IPS DF 19.7 (cell line): ENCODE measurements at places on chromosomes 11 and 22.
A peak's percentile ranks its signal among the peaks of the same experiment; 100 is the strongest.

DNA sequence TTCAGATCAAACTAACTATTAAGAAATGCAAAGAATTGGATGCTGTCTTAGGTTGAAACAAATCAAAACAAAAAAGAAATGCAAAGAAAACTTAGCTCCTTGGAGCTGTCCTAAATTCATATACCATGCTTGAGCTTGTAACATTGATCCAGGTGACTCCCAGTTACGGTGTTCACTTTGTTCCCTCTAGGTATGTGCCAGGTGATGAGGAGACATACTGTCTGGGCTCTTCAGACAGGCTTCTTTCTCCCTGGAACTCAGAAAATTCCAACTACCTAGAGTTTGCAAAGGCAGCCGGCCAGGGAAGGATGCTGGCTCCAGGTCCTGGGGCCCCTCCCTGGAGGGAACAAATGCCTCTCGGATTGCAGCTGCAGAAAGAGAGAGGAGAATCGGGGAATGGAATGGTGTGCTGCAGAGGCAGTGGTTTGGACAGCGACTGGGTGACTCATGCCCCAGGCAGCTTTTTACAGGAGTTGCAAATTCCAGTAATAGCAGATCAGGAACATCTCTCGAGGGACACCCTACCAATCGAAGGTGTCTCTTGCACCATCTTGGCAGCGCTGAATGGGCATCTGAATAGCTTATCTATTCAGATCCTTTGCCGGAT is 12.3 kb upstream of the ASPHD2 start:
- peak; percentile 71 for DNase-seq

GRCh38 chr11:87401653-87402052 is 363.9 kb downstream of the TMEM135 start:
- DNase-seq: no peak

DNA sequence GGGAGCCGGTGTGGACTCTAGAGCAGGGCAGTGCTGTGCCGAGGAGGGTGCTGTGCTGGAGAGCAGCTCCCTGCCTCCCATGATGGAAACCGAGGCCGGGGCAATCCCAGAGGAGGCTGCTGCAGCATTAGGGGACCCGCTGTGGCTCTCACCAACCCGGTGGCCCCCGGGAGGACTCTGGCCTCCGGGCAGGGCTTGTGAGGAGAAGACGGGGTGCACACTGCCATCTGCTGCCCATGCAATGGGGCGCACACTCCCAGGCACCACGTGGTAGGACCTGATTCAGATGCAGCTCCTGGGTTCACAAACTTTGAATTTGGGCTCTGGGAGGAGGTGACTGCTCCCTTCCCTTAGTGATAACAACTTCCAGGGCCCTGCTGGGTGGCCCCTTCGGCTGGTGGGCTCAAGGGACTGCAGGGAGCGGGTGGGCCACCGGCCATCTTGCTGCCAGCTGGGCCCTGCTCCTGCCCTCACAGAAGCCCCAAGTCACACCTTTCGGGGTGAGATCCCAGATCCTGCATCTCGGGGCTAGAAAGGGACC is 93.8 kb upstream of the FGF3 start:
- no peak for DNase-seq

DNA sequence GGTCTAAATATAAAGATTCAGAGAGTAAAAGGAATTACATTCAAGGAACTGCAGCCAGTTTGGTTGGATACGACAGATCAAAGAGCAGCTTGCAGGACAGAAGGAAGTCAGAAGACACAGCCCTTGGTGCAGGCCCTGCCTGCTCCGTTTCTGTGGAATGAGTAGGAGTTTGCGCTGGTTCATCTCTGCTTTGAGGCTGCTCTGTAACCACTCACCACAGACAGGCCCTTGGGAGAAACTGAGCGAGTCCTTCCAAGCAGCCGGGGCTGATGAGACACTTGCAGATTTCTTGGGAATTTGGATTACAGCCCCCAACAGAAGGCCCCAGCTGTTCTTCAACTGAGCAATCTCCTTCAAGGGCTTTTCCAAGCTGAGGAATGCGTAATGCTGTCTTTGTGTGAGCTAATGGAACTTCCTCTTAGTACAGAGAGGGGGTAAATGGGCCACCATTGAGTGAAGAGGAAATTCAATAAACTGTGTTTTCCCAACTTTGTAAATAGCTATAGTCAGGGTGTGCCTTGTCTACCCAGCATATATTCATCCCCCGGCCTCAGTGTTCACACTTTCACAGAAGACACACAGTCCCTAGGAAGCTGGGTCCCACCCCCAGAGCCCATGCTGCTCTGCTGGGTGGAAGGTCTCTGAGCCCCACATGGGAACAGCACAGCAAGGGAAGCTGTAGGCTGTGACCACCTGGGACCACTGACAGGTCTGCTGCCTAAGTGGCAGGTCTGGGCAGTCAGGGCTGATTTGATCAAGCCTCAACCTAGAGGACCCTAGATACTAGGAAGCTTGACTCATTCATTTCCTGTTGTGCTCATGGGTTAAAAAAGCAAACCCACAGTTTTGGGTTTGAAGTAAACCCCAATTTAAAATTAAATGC is 16.6 kb downstream of the IL10RA start:
- DNase-seq: no peak

- DNase-seq: no peak
Measured at GRCh38 chr11:133821776-133822175, 23.5 kb downstream of the SPATA19 start.

DNA sequence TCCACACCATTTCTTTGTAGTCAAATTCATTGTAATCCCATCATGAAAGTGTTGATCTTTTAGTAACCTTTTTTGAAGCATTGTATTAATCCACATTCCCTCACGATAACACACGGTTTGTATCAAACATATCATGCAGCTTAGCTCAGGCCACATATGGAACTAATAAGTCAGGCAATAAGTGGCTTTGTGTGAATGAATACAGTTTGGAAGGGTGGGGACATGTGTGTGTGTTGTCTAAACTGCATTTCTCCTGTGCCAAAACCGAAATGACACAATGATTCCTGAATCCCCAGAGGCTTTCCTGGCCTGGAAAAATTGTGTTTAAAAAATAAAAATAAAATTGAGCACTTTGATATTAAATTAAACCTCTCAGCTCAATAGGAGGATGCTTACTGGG is 98.3 kb downstream of the WNT11 start:
- no peak for DNase-seq

GRCh38 chr11:66225066-66225465 is 43.4 kb upstream of the RAB1B start:
- no peak for DNase-seq

DNA sequence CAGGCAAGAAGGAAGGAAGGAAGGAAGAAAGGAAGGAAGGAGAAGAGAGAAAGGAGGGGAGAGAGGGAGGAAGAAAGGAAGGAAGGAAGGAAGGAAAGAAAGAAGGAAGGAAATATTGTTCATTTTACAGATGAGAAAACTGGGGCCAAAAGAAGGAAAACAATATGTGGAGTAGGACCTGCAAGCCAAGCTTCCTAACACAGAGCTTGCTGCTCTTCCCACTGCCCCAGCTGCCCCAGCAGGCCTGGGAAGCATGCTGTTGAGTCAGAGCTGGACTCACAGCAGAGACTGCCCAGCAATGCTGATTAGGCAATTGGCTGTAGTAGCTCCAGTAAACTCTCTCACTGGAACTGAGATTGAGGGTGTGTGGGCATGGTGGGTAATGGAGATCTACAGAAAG is 42.6 kb upstream of the SMCO4 start:
- no peak for DNase-seq

- DNase-seq: no peak
Measured at GRCh38 chr22:20245577-20246367, 22.3 kb downstream of the RTN4R start.

GRCh38 chr11:130645843-130646197 is 197.4 kb downstream of the ADAMTS15 start:
- DNase-seq: no peak

DNA sequence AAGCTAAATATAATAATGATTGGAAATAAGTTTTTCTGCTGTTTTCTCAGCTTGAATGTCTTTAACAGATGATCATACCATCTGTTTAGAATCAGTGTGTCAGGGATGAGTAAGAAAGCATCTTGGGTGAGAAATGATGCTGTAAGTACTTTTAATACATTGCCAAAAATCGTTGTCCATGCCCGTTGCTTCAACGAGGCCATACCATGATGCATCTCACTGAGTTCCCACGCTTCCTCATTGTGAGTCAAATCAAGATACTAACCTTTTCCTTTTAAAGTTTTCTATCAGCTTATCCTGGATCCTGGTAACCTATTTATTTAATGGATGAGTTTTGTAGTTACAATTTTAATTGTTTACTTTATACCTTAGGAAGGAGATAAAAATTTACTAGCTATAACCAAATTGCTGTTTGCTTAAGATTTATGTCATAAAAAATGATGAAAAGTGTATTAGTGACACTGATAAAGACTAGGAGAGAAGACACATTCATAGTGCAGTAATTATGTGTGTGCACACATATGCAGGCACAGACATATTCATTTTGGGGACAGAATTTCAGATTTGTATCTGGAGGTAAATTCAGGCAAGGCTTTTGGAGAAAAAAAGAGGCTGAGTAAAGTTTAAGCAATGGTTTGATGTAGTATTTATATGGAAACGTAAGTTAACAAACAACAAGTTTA is 154.8 kb downstream of the UVRAG start:
- no peak for DNase-seq

- no peak for DNase-seq
Measured at GRCh38 chr11:24297461-24297860, 199.4 kb upstream of the LUZP2 start.

DNA sequence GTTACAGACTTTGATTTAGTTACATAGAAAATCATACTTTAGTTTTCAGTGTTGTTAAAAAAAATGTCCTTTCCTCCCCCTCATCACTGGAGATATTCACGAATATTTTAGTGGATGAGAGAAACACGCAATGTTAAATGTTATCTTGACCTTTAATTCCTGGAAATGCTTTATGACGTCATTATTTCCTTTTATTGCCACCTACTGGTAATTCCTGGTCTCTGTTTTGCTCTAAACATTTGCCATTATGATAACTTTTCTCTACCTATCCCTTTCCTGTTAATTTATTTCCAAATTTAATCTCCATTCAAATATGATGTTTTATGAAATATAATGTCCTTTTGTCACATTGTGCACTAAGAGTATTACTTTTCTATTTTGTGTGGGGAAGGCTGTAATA is 770.6 kb downstream of the FAM181B start:
- no peak for DNase-seq

DNA sequence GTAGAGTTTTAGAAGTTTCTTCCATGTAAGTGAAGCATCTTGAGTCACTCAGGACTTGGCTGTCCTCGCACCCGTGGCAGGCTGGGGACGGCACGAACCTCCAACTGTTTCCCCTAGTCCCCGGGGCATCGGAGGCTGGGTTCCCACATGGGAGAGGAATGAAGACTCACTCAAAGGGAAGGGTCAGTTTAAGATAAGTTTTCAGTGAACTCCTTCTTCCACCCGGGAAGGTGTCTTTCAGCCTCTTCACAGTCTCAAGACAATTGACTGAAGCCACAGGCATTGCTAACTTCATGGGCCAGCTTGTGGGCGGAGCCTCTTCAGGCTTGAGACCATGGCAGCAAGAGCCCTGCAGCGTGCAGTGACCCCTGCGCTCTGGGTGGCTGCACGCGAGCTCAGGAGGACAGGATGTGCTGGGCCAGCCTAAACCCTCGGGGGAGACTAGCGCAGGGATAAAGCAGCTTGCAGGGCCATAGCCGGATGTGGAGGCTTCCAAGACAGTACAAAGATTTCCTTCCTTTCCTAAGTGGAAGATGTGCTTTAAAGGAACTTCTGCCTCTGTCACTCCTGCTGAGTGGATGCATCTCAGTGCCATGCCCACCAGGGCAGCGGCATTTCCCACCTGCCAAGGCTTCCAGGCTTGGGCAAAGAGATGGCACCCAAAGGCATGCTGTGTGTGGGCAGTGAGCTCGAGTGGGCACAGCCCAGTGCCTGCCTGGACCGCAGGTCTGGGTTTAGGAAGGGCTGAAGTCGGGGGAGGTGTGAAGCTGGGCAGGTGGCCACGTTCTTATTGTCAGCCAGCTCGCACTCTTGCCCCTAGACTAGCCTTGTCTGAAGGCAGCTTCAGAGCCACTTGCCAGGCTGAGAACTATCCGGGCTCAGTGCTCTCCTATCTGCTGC is 32.9 kb downstream of the PPIL2 start:
- no peak for DNase-seq

DNA sequence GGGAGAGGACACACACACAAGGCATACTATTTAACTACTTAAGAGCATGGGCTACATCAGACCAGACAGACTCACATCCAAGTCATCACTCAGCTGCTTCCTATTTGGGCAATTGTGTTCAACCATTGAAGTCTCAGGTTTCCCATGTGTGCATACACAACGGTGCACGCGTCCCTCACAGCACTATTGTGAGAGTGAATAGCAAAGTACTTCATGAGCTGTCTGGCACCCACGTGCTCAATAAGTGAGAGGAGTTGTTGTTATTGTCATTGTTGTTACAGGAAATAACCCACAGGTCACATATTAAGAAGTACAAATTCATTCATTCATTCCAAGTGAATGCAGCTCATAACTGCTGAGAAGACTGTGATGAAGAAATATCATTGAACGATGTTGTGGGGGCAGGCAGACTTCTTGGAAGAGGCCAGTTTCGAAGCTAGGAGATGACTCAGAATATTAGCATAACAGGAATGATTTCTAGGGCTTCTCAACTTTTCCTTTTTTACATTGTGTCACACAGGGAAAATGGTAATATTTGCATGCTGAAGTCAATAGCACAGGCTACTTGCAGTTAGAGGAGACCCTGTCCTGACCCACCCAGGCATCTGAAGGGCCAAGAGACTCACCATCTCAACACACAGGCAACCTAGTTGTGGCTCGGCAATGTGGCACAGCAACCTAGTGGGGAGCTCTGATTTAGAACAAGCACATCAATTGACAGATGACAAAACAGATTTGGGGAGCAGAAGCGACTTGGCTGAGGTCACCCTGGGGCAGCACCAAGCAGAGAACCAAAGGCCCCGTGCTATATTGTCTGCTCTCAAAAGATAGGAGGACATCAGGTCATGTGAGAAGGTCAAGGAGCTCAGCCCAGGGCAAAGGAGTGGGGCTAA is 606.0 kb downstream of the BUD13 start:
- DNase-seq: no peak

DNA sequence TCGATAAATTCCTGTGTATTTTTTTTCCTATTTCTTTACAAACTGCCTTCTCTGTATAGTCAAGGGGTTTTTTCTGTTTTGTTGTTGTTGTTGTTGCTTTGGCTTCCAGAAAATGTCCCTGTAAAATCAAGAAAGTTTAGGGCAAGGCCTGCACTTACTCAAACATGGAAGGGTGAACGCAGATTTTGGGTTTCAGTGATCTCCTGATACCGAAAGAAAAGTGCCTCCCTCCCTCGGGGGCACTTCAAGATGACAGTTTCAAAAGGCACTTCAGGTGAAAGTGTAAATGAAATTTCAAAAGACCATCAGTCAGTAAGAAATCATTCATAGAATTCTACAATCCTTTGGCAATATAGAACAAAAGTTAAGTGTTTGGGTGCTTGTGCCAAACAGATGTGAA is 43.4 kb upstream of the TMPRSS4 start:
- DNase-seq: no peak

- no peak for DNase-seq
Measured at GRCh38 chr11:45847911-45848316, 639 bp downstream of the CRY2 start.
